T1000 (cell line): ENCODE measurements at places on chromosomes 1 and 21.

- no peak for DNase-seq
These were observed 41.2 kb upstream of the FOXO6 start for GRCh38 chr1:41319807-41320711.

- no peak for DNase-seq
These were observed 21.3 kb downstream of the OVAAL start for GRCh38 chr1:180579961-180580611.

DNA sequence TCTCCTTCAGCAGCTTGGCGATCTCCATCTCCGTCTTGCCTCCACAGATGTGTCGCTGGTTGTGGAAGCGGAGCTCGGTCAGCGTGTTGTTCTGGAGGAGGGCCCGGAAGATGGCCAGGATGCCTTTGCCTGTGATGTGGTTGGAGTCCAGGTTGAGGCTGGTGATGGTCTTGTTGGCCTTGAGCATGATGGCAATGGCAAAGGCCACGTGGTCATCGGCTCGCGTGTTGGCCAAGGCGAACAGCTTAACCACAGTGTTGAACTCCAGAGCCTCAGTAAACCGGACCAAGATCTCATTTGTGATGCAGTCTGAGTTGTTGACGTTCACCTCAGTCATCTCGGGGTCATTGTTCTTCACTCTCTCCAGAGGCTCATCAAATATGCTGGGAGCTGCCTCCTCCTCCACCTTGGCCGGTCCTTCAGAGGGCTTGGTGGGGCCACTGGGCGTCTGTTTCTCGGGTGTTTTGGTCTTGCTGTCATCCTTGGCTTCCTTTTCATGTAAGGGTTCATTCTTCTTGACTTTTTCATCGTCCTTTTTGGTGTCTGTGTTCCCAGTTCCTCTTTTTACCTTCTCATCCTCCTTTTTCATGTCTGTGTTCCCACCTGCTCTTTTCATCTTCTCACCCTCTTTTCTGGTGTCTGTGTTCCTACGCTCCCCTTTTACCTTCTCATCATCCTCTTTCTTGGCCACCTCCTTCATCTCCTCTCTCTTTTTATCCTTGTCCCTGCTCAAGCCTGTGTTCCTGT, 11.2 kb downstream of the SHISA4 start:
- no peak for DNase-seq

DNA sequence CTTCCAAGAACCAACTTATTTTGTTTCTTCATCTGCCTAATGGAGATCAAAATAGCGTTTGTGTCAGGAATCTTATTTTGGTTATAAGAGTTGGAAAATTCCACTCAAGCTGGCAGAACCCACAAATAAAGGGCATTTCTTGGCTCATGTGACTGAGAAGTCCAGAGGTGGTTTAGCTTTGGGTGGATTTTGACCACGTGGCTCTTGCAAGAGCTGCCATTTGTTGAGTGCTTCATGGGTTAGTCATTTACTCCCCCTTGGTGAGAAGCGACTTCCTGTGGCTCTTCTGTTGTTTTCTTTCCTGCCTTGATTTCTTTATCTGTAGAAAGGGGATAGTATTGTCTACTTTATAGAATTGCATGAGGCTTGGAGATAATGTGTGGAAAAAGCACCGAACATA, 9.5 kb upstream of the RNF186 start:
- DNase-seq = no peak

DNA sequence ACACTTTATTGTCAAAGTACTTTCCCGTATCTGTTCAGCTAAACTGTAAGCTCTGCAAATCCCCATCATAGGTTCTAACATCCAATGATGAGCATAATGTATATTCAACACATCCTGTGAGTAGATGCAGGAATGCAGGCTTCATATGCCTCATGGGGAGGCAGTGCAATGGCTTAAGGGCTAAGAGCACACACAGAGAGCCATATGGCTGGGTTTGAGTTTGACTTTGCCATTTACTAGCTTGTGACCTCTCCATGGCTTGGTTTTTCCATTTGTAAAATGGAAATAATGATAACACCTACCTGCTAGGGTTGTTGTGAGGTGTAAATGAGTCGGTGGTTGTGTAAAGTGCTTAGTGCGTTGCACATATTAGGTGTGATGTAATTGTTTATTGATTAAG, 13.4 kb downstream of the RCSD1 start:
- no peak for DNase-seq

GRCh38 chr1:77565321-77565720, 117.1 kb downstream of the ZZZ3 start:
- DNase-seq = no peak

- no peak for DNase-seq
These were observed 18.0 kb downstream of the ATP1B1 start for GRCh38 chr1:169124459-169124858.
